Right lung (tissue), 10 donors: ENCODE measurements at places on chromosomes 2 and 18. TPM values are rescaled to one million over a fixed set of nuclear protein-coding genes. Genes with fewer than 3 reads are reported as not detected.

ATG16L1 gene
- 22.1 TPM for polyA plus RNA-seq

- peak; percentile 30 for DNase-seq
Observed at GRCh38 chr2:207711750-207712530, 500 bp downstream of the CCNYL1 start.

GRCh38 chr2:174112073-174112472 lies 136.3 kb downstream of the OLA1 start:
- no peak for DNase-seq

RGPD4 gene
- polyA plus RNA-seq = not detected

GRCh38 chr2:102513355-102513939 lies 40.4 kb downstream of the SLC9A4 start:
- DNase-seq = no peak

- DNase-seq = peak; percentile 78
Observed at GRCh38 chr18:58493516-58494253, 135.2 kb downstream of the ALPK2 start.

DNA sequence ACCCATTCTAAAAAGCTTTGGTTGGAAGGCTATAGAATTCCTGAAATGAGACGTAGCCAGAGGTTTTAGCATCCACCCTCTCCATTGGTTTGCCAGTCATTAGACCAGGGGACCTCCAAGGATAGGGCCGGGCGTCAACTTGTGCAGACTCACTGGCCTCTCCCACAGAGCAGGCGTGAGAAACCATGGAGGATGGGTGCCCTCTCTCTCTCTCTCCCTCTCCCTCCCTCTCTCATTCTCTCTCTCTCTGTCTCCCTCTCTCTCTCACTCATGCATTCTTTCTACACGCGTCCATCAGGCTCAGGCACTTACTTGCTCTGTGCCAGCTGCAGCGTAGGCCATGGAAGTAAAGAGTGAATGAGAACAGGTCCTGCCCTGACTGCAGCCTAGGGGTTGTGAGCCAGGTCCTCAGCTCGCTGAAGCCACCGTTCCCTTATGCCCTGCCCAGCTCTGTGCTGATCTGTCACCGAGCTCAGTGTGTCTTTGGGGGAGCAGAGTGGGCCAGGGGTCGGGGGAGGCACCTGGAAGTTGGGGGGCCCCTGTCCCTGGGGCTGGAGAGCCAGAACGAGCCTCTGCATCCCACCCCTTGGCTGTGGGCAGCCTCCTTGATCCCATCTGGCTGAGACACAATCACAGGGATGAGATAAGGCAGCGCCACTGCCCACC lies 304.4 kb upstream of the HS6ST1 start:
- no peak for DNase-seq

EGR4 gene
- not detected for polyA plus RNA-seq

GRCh38 chr2:85534099-85534498 lies 4.9 kb upstream of the MAT2A start:
- DNase-seq = no peak

GRCh38 chr2:162623888-162624287 lies 214.7 kb downstream of the KCNH7 start:
- DNase-seq = no peak

GRCh38 chr18:49075681-49076080 lies 124.9 kb upstream of the SMAD7 start:
- DNase-seq = peak; percentile 70

GRCh38 chr18:3645384-3646156 lies 195.6 kb downstream of the TGIF1 start:
- no peak for DNase-seq

SH2D6 gene
- polyA plus RNA-seq = 0.76 TPM

BCL11A gene
- polyA plus RNA-seq = 29.9 TPM

DNA sequence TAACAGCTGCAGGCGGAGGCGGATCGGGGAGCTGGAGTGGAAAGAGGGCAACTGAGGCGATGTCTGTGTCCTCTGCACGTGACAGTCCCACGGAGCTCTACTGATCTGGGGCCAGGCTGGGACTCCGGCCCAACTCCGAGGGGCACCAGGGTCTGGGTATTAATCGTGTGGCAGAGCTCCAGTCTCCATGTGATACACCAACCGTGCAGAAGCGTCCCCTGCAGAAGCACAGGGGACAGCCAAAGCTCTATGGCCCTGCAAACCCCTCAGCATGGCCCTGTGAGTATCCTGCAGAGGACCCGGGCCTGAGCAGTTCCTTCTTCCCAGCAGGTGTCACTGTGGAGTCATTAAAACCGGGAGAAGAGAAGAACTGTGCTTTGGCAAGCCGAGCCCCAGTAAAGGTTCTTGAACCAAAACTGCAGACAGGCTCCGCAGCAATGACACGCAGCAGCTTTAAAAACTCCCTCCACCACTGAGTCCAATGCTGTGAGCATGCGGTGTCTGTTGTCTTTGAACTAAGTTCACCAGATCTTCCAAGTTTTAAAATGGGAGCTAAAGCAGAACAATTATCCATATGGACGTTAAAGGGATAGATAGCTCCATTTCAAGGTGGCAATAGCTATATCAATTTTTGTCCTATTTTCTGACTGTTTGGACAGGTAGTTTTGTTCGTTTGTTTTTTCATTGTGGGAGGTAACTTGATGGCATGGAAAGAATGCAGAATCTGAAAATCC lies 79.4 kb downstream of the TMEM182 start:
- peak; percentile 18 for DNase-seq

DNA sequence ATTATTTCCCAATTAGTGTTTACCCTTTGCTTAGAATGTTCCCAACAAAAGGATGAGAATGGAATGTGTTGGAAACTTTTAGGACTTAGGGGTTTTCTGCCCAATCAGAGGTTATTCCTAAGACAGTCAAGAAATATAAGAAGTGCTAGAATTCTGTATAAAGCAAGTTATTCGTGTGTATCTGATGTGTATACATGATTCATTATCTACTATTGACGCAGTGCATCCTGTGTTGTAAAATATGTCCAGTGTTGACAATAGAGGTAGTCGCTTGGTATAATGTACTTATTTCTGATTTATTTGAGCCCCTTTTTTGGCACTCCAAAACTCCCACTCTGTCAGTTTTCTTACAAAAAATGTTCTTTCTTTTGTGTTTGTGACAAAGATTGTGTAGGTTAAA lies 881 bp downstream of the PIKFYVE start:
- peak; percentile 11 for DNase-seq

- DNase-seq = no peak
Observed at GRCh38 chr2:208147008-208147407, 1.1 kb upstream of the CRYGB start.

DNA sequence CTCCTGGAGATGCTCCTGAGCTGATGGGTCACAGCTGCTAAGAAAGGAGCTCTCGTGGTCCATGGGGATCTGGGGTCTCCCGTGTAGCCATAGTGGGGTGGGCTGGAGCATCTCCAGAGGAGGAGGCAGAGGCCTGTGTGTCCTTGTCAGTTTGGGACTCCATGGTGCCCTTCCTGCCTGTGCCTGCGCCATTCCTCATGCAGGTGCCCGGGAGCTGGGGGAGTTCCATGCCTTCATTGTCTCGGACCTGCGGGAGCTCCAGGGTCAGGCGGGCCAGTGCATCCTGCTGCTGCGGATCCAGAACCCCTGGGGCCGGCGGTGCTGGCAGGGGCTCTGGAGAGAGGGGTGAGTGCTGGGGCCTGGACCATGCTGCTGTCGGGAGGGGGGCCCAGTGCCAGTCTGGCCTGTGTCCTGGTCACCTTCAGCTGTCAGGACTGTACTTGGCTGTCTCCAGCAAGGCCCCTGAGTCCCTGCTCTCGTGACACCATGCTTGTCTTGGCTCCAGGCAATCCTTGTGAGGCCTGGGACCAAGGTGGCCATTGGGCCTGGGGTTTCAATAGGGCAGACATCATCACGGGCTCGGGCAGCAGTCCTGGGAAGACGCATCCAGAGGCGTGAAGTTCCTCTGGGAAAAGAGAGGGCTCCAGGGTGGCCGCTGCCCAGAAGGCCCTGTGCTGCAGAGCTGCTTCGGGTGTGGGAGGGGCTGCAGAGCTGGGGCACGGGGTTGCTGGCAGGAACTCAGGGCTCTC lies 7.3 kb downstream of the CAPN10 start:
- DNase-seq = no peak

TNFAIP6 gene
- 5.5 TPM for polyA plus RNA-seq

DNA sequence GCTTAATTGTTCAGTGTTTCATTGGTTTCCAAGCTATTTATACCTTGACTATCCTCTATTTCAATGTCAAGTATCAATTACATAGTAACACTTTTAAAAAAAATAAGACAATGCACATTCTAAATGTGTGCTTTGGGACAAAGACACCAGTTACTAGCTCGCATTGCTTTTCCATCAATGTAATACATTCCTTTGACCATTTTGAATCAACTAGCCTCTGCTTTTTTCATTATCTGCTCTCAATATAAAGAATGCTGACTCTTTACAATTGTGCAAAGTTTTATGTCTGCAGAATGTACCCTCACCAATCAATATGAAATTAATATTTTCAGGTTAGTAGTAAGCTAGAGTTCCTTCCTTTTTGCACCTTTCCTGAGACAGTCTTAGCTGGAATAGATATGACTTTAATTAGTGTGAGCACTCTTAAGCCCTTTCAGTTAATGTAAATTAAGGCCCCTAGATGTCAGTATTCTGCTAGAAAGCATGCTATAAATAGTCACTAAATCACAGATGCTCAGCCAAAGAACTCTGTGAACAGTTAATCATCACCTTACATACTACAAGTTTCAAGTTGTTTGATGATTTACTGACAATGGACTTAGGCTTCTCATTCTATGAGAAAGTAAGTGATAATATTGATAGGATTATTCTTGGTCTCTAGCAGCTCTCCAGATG lies 413.6 kb downstream of the PTH2R start:
- DNase-seq = no peak

GRCh38 chr2:23524261-23524706 lies 139.3 kb downstream of the KLHL29 start:
- DNase-seq = no peak

DNA sequence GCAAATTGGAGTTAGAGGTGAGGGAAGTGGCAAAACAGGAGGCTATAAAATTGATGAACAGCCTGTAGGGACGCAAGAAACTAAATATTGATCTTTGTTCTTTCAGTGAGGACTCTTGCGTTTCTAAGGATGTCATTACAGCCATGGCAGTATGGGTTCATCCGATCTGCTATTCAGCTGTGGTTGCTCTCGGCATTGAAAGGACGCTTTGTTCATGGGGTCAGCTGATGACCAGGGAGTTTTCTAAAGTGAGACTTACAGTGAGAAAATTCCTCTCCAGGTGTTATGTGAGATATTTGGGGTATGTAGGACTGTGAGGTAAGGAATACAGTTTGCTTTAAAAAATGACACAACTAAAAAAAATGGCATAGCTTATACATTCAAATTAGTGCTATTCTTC lies 52.7 kb upstream of the PELI1 start:
- no peak for DNase-seq
